Stimulated activated CD4-positive, alpha-beta T cell treated with anti-CD3 and anti-CD28 coated beads, Interleukin-4, amount 100 ng/mL, for 24 hours (primary cell): ENCODE measurements at places on chromosomes 11 and 22.

GRCh38 chr22:30246814-30247376, 336 bp upstream of the LIF start:
- no peak for DNase-seq

DNA sequence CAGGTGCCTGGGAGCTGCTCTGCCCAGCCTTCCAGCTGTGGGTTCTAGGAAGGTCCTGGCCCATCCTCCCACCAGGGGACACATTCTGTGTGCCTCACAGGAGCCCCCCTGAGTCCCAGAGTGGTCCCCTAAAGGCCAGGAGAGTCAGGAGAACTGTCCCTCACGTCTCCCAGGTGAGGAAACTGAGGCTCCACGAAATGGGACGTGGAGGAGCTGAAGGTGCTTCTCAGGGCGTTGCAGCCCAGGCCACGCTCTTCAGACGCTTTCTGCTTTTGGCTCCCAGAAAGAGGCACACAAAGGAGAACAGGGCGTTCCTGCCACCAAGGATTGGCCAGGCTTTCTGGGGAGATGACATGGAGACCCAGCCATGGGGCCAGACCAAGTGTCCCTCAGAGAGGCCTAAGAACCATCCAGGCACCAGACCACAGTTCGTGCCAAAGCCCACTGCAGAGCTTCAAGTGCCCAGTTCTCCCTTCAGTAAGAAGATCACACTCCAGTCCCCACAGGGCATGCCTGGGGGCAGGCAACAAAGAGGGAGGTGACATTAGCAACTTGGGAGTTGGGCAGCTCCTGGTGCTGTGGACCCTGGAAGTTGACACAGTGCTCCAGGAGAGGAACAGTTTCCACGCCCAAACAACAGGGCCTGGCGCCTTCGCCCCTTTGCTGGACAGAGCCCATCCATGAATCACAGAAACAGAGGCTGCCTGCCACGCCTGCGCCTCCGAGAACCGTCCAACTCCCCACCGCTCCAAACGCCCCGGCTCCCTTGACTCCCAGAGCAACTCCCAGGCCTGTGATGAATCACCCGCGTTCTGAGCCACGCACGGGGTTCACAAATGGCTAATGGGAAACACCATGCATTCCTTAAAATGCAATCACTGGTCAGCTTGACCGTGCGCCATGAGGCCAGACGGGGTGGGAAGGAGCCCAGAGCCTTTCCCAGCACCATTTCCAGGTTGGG, 589.2 kb downstream of the BRD1 start:
- DNase-seq: no peak

- DNase-seq: no peak
These were observed 20.2 kb downstream of the RFPL1 start for GRCh38 chr22:29458551-29458950.

DNA sequence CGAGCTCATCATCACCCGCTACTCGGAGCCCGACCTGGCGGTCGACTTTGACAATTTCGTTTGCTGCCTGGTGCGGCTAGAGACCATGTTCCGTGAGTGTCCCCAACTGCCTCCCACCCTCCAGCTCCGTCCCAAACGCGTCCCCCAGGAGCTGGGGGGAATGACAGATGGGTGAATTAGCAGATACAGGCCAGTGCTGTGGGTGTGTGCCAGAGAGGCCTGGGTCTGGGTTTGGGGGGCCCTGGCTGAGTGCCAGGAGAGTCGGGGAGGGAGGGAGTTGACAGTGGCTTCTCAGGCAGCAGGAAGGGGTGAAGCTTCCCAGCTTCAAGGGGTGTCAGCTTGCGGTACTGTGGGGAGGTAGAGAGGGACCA, 28.6 kb downstream of the CAPN1 start:
- DNase-seq: no peak

- peak; percentile 18 for DNase-seq
These were observed 31.6 kb downstream of the MARK2 start for GRCh38 chr11:63870351-63871140.

DNA sequence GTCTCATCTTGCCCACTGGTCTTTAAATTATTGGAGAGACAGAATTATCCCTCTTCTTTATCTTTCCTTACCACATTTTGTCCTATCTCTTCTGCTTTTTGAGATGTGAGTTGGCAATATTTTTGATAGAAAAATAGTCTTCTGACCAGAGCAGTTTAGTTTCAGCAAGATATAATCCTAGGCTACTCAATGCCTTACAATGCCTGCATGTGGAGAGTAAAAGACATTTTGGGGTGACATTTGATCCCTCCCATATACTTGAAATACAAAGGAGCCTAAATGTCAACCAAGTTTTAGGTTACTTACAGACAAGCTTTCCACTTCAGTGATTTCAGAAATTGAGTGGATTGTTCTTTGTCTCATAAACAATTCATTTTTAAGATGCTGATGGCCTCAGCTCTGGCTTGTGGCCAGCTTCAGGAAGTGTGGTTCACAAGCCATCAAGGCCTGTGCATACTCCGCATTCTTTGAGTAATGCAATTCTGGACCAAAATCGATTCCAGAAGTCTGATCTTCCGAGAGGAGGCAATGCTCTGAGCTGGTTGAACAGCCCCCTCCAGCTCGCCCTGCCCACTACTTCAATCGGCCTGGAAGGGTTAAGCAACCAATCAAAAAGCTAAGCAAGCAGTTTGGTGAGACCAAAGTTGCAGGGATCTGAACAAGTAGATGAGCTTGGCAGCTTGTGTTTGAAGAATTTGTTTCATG, 274.4 kb downstream of the BLID start:
- no peak for DNase-seq

DNA sequence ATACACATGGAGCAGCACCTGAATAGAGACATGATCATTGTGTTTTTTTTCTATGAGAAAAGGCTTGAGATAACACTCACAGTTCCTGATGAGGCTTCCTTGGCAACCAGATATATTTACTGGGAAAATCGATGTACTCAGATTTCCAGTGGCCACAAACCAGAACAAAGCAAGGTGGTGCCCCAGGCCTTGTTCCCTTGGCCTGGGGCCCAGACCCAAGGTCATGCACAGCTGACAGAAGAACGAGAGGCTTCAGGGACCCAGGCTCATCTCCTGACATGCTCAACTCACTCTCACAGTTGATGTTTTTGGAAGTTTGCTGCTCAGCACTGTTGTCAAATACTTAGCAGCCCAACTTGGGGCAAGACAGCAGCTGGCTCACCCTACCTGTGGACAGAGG, 281.8 kb downstream of the NTM start:
- no peak for DNase-seq

GRCh38 chr11:62724171-62724570, 3.1 kb downstream of the HNRNPUL2 start:
- DNase-seq: no peak

DNA sequence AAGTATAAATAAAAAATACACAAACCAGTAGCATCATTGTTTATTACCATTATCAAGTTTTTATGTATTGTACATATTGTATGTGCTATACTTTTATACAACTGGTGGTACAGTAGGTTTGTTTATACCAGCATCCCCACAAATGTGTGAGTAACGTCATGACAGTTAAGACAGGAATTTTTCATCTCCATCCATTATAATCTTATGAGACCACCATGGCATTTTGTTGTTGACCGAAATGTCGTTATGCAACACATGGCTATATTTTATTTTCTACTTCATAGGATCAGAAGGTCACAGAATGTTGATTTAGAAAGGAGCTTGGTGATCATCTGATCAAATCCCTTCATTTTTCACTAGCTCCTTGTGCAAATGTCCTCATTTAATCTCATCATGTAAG, 170.9 kb upstream of the NCAM1 start:
- no peak for DNase-seq

- DNase-seq: no peak
These were observed 31.4 kb downstream of the LIMK2 start for GRCh38 chr22:31243339-31244045.

GRCh38 chr11:2885678-2886081, at the start of gene CDKN1C:
Gene CDKN1C (minus strand): TSS chr11:2885775. CDS start chr11:2885456, 319 bp downstream.
- DNase-seq: peak; percentile 78

DNA sequence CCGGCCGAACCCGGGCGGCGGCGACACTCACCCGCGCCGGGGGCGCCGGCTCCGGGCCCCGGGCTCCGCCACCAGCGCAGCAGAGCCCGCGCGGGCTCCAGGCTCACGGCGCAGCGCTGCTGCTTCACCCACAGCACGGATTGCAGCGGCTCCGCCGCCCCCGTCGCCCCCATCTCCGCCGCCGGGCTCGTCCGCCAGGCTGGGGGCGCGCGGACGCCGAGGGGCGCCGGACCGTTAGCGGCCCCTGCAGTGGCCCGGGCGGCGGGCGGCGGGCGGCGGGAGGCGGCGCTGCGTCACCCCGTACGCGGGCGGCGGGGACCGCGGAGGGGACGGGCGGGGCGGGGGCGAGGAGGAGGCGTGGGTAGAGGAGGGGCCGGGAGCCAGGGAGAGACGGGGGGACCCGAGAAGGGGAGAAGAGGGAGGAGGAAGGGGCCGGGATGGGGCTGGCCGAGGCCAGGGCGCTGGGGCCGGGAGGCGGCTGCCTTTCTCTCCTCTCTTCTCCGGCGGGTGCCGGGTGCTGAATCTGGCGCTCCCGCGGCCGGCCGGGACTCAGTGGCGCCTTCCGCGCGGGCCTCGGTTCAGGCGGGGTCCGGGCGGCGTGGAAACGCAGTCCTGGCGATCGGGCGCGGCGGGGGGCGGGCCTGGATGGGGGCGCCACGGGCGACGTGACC, at the start of gene CERK:
Gene CERK, minus strand, starts transcription at position 277 of the 671 bp plus-strand sequence. Its CDS starts 104 bp downstream, at position 173.
- DNase-seq: peak; percentile 60

GRCh38 chr11:111454561-111455192, 57.5 kb downstream of the BTG4 start:
- peak; percentile 55 for DNase-seq

DNA sequence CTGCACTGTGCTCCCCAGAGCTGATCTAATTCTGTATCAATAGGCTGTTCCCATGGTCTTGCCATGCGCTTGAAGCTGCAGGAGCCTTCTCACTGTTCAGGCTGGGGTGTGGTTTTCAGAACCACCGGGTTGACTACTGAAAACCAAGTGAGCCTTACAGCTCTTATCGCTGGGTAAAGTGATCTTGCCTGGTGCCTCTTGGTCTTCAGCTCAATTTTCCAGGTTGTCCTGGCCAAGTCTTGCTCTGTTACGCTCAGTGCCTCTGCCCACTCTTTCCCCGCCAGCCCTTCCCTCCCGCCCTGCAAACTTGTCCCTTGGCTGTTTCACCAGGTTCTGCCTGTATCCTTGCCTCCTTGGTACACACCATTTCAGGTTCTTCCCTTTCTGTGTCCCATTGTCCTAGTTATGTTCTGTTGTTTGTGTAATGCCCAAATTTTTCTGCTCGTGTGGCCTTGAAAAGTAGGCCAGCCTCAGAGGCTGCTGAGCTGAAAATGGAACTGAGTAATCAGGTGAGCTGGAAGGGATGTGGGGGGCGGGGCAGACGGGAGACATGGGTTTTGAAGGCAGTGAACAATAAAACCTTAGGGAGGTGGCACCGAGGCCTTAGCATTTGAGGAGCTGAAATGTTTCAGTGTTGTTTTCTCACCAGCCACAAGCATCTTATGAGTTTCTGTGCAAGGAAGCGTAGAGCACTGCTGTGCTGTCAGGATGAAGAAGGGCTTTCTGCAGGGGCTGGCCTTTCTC, 11.2 kb downstream of the PEX26 start:
- peak; percentile 30 for DNase-seq

GRCh38 chr11:75706260-75706729, 11.3 kb upstream of the MOGAT2 start:
- peak; percentile 70 for DNase-seq

DNA sequence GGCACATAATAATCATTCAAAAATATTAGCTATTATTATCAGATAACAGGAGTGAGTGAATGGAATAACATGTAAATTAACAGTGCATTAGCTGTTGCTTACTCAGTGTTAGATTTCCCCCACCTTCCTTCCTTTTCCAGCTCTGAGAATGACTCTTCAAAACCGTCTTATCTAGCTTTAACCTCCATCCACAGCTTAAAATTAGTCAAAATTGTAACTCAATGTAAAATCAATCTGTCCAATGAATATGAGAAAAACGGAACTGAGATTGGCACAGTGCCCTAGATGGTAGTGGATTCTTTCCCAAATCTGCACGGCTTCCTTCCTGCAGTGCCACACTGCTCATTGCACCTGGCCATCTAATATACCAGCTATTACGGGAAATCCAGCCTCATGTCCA, 156.8 kb upstream of the BDNF start:
- DNase-seq: no peak

- DNase-seq: peak; percentile 17
These were observed 19.6 kb downstream of the POU2AF1 start for GRCh38 chr11:111359223-111360149.

- no peak for DNase-seq
These were observed 147.9 kb downstream of the ATG16L2 start for GRCh38 chr11:72962084-72962483.

GRCh38 chr22:40107244-40107643, 70.5 kb upstream of the TNRC6B start:
- DNase-seq: no peak

DNA sequence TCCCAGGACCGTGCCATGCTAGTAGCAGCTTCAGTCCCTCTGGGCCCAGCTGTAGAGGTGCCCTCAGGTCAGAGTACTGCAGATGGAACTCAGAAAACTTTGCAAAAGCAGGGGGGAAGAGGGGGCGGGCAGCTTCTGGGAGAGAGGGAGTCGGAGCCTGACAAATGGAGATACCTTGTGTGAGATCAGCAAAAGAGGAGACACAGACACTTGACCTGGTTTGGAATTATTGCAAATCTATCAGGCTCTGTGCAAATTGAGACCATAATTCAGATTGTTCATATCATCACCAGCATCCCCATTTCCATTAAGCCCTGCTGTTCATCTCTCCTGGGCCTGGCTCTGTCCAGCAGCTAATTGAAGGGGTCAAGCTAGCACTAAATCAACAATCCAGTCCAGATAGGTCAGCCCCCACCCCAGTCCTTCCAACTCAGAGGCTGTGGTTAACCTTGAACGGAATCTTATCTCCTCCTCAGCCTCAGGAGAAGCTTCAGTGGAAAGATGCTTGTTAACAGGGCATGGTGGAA, 292.6 kb upstream of the PLET1 start:
- no peak for DNase-seq

DNA sequence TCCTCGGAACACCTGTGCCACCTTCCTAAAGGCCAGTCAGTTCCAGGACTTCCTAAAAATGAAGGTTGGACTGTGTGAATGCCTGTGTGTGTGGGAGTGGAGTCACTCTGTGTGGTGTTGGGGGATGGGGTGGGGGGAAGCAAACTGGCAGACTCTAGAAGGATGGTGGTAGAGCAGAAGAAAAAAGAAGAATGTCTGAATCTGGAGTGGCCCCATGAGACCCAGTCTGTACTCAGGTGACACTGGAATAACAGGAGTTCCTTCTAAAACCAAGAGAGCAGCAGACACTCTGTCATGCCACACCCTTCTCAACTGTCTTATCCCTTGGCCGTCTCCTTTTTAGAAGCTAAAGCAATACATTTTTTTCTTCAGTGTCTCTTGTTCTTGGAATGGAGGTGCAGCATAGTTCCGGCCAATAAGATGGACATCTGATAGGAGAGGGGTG, 82.9 kb downstream of the MAML2 start:
- DNase-seq: no peak
